ENCODE measurements at places on chromosomes 13 and 19.

- no peak for DNase-seq
Measured at GRCh38 chr13:65943024-65943423, 1287.1 kb downstream of the PCDH9 start.

GRCh38 chr19:4759388-4760284, 31.9 kb upstream of the FEM1A start:
- DNase-seq = peak; percentile 95

GRCh38 chr13:46324976-46325375, 62.1 kb downstream of the RUBCNL start:
- no peak for DNase-seq

- no peak for DNase-seq
Measured at GRCh38 chr19:1252821-1253513, 4.6 kb downstream of the MIDN start.

DNA sequence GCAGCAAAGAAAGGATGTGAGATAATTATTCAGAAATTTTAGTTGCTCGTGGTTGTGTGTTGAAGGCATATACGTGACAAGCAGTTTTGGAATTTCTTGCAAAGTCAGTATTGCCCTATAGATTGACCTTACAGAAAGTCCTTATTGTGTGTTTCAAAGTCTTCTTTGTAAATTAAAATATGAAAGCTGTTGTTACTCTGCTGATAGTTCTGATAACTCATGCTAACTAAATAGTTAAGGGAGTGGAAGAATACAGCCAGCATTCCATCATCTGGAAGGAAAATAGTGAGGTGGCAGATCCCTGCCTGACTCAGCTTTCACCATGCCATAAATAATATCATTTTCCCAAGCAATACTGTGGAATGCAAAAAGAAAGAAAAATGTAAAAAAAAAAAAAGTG, 27.2 kb downstream of the WASF3 start:
- no peak for DNase-seq

- no peak for DNase-seq
Measured at GRCh38 chr19:18420930-18421329, 1.7 kb downstream of the SSBP4 start.

GRCh38 chr19:33047422-33047821, 17.3 kb downstream of the RHPN2 start:
- DNase-seq = no peak

DNA sequence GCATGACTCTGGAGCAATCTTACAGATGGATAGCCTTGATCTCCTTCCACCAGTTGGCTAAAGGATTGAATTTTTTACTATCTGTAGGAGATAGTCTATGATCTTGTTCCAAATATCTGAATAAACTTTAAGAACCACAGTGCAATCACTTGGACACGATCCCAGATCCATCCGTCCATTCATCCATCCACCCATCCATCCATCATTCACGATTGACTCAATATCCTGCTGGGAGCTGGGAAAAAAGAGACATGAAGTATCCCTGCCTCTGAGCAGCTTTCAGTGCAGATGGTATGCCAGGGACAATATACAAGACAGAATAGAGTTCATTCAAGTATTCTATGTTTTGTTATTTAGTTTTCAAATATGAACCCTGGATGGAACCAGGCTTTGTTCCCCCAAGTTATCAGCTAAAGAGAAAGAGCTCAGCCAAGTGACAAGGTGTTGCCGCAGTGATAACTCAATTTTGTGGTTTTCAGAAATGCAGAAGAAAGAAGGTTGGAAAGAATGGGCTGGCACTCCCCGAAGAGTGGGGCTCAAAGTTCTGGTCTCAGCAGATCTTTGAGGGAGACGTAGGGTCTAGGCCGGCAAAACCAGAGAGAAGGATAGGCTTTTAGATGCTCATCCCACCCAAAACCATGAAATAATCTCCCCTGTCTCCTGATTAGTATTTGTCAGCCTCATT, 66.3 kb downstream of the IRS2 start:
- DNase-seq = no peak

DNA sequence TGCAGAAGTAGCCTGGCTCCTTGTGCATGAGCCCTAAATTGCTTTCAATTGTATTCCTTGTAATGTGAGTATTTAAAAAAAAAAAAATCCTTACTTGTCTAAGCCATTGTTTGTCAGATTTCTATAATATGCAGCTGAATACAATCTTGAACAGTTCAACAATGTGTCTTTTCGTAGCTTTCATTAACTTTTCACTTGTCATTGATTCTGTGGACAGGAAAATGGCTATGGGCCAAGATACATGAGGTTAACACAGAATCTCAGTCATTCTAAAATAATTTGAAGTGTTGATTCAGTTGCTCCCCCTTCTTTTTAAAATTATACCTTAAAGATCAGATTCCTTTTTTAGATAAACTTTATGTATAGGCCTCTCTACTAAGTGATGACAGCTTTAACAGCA, 395.8 kb upstream of the KLF12 start:
- no peak for DNase-seq

DNA sequence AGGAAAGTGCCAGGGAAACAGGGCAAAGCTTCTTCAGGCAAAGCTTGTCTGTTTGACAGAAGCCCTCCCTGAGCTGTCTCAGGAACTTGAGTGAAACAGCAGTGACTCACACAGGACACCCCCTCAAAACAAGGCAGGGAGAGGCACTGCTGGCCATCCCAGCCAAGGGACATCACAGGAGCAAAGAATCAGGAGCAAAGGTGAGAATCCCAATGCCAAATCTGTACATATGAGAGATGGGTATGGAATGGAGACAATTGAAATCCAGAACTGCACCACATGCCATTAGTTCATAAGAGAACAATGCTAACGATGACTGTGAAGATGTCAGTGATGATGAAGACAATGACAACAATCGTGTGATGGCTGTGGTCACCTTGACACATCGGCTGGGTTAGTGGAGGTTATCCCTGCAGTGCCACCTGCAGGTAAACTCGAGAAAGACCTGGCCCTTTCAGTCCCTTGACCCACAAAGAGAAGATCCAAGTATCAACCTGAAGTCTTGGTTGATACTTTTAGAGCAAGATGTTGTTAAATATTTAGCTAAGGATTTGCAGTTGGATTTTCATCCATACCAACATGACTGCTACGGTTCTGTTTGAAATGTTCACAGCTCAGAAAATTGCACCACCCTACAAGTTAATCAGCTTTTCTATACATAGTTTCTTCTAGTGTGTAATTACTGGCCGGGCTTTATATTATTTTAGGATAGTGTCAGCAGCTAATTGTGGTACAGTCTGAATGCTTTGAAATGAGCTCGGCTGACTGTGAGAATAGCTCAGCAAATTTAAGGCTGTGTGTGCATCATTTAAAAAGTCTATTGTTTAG, 42.0 kb upstream of the IPO5 start:
- DNase-seq = no peak

DNA sequence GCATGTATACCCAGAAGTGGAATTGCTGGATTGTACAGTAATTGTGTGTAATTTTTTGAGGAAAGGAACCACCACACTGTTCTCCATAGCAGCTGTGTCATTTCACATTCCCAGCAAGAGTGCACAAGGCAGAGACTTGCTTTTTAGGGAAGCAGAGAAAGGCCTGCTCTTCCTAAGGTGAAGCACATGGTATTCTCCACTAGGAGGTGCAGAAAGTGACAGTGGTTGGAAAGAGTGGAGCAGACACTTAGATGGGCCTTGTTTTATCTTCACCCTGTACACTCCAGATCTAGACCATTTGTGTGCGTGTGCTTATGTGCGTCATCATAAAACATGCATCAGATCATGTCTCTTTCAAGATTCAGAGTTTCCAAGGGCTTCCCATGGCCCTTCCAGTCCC, 35.0 kb downstream of the FAM124A start:
- no peak for DNase-seq

DNA sequence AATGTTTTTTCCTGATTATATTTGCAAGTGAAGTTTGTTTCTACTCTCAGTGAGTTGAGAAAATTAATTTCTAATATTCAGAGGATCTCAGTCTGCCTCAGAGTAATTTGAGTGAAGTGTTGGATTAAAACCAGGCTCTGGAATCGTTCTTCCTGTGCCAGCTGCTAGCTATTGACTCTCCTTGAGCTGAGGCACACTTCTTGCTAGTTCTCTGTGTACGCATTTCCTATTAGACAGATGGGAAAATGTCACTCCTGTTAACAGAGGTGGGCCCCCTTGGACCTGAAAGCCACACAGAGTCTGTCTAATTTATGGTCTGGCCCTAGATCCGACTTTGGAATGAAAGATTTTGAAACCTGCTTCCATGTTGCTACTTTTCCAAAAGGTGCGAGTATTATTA, 107.6 kb upstream of the RNF113B start:
- DNase-seq = no peak

DNA sequence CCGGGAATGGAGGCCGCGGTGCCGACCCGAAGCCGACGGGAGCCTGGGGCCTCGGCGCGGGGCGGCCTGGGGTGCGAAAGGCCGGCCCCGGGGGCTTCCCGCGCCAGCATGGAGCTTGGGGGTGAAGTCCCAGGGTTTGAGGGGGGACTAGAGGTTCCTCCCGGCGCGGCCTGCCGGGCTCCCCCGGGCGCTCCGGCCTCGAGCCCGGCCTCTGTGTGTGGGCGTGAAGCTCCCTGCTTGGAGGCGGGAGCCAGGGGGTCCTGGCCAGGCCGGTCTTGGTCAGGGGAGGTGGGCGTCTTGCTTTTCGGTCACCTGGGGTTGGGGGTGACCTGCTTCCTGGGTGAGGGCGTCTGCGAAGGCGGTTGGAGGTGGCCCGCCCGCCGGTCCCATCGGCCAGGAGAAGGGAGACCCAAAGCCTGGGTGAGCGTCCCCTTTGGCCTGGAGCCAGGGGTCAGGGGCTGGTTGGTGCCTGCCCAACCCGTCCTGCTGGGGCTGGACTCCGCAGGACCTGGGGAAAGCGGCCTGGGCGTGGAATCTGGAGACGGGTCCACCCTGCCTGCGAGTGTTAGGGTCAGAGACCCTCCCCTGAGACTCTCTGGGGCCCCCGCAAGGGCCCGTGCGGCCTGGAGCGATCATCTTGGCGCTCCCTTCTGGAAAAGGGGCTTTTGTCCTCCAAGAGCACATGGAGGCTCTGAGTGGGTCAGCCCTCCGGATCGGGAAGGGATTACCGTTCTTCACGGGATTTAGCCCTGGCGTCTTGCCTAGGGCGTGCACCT, 535 bp downstream of the BSG start:
- no peak for DNase-seq

- DNase-seq = no peak
Measured at GRCh38 chr13:26370553-26370952, 116.6 kb downstream of the CDK8 start.

DNA sequence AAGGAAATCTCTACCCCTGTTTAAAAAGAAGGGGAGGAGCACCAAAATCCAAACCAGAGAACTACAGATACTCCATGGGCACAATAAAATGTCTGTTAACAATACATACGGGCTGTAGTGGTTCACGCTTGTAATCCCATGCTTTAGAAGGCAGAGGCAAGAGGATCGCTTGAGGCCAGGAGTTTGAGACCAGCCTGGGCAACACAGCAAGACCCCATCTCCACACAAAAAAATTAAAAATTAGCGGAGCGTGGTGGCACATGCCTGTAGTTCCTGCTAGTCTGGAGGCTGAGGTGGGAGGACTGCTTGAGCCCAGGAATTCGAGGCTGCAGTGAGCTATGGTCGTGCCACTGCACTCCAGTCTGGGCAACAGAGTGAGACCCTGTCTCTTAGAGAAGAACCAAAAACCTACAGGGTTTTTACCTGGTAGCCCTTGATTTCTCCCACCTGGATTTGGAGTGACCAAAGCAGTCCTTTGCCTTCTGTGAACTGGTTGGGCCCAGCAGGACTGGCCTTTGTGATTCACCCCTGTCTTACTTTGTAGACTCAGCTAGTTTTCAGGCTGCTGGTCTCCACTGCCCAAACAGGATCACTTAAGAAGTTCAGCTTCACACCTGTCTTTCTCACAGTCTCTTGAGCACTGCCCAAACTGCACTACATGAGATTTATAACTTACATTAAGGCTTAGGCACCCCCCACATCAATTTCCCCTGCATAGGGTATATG, 38.7 kb upstream of the FLT1 start:
- no peak for DNase-seq

- DNase-seq = peak; percentile 4
Measured at GRCh38 chr13:76991432-76991795, 467 bp upstream of the CLN5 start.

- no peak for DNase-seq
Measured at GRCh38 chr19:9917321-9917720, 19.0 kb downstream of the OLFM2 start.

GRCh38 chr13:44809190-44809589, 180.1 kb downstream of the NUFIP1 start:
- no peak for DNase-seq

- no peak for DNase-seq
Measured at GRCh38 chr13:33262594-33262993, 23.0 kb downstream of the STARD13 start.

- no peak for DNase-seq
Measured at GRCh38 chr19:38395381-38396114, 7.1 kb downstream of the SPRED3 start.

DNA sequence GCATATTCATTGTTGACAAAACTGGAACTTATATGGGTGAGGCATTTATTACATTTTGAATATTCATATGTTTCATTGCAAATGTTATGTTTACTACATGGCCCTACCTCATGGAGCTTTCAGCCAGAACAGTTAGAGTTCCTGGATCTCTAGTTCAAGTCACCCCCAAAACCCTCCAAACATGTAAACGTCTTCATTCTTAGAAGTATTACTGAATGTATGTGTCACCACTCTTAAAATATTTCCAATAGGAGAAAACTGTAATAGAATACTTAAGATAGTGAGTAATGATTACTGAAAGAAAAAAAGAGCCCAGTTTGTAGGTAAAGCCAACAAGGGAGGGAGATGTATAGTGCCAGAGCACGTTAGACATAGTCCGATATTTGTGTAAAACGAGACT, 23.5 kb downstream of the URI1 start:
- no peak for DNase-seq
